HepG2 (cell line): ENCODE measurements at places on chromosomes 7 and 10.

- DNase-seq: peak; percentile 62
Measured at GRCh38 chr10:5584895-5585516, 60.2 kb downstream of the CALML3 start.

GRCh38 chr10:29749150-29749549, 114.4 kb upstream of the SVIL start:
- DNase-seq: no peak

DNA sequence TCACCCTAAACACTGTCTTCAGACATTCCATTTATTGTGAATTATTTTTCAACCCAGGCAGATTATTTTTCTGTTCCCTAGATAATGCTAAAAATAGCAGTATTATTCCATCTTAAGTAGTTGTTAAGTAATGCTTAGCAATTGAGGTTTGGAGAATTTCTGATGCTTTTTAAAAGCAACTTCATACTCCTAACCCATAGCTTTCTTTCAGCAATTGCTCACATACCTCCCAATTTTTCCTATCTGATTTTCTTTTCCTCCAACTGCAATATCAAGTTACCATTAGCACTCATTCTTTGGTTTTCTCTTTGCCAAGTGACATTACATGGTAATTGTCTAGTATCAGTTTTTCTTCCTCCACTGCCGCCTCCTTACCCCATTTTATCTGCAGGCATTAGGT, 104.7 kb downstream of the GPR85 start:
- no peak for DNase-seq

- DNase-seq: no peak
Measured at GRCh38 chr7:1269336-1269890, 36.7 kb downstream of the UNCX start.

GRCh38 chr7:125074141-125074540, 144.5 kb upstream of the POT1 start:
- no peak for DNase-seq

- no peak for DNase-seq
Measured at GRCh38 chr7:30020535-30020934, 6.0 kb downstream of the FKBP14 start.

- no peak for DNase-seq
Measured at GRCh38 chr7:69692611-69693010, 94.3 kb downstream of the AUTS2 start.

GRCh38 chr10:11303361-11304170, 285.9 kb downstream of the CELF2 start:
- no peak for DNase-seq

- no peak for DNase-seq
Measured at GRCh38 chr7:142434666-142435167, 176.9 kb upstream of the PRSS58 start.

DNA sequence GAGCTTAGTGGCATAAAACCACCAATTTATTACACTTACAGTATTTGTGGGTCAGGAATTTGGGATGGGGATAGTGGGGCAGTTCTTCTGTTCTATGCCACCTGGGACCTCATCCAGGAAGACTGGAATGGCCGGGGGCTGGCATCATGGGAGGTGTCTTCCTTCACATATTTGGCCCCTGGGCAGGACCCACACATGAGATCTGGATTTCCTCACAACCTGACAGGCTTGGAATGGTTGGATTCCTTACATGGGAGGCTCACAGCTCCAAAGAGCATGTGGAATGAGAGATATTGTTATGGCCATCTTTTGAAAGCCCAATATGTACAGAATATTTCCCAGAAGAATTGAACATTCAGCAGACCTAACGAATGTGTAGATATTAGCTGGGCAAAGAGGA, 21.9 kb downstream of the LSMEM1 start:
- DNase-seq: no peak

GRCh38 chr7:17408904-17409290, 110.4 kb downstream of the AHR start:
- DNase-seq: no peak

GRCh38 chr10:94443047-94443446, 40.7 kb downstream of the TBC1D12 start:
- DNase-seq: no peak

DNA sequence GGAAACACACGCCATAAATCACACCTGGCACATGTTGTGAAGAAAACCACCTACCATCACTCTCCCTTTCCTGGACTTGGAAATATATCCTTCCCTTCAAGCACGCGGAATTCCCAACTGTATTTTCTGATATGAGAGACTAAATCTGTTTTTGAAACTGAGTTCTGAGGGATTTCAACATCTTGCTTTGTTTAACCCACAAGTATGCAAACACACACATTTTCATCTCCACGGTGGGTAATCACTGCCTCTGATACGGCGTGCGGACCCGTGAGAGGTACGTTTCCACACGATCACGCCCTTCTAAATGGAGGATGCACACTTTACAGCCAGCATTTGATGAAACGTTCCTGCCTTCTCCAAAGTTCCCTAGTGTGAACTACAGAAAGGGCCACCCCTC, 83.4 kb downstream of the ZRANB1 start:
- no peak for DNase-seq

GRCh38 chr7:4661871-4662270, 20.2 kb upstream of the FOXK1 start:
- no peak for DNase-seq

DNA sequence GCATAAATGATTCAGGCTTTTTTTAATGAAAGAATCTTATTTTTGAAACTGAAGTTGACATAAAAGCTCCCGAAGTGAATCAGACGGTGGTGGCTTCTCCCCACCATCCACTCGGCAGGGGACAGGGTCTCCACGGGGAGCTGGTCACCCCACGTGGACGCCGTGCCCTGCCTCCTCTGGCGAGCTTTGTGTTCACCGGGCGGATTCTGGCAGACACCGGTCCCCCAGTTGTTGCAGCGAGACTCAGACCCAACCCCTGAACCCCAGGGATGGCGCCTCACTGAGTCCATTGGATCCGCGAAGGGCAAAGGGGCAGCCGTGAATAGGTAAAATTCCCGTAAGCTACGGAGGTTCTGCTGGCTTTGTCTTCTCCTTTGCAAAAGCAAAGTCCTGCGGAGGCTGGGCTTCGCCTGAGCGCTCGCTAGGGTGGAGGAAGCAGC, 38.4 kb downstream of the PTPRN2 start:
- no peak for DNase-seq

DNA sequence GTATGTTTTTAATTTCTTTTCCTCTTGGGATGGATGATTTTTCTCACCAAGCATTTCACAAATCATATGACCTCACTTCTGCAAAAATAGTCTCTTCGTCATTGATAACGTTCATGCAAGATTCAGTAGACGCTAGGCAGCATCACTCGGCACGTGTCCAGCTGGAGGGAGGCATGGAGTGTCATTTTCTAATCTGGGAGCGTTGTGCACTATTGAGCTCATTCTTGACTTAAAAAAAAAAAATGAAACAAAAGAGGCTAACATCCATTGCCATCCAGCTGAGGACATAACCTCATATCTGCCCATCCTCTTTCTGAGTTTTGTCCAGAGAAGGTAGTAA, 56.2 kb downstream of the COL17A1 start:
- no peak for DNase-seq

DNA sequence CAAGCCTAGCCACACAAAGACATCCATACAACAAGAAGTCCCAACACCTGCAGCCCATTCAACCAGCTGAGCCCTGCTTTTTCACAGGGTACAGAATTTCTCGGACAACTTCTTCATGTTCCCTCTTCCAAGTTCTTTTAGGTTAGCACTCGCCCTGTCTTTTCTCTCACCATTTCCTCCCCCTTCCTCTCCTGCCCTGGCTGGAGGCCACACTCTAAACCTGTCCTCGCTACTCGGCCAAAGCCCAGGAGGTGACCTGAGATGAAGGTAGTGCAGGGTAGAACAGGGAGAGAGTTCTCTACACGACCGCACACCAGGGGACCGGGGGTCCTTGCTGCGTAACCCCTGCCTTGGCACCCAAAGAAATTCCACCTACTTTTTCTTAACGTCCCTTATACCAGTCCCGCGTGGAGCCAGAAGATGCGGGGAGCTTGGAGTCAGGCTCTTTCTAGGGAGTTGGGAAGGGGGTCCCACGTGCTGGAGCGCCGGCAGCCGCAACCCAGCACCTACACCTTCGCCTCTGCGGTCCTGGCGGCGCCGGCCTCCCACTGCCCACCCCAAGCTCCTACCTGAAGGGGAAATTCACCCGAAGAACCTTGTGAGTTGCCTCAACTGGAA, 16.0 kb upstream of the DLX6 start:
- DNase-seq: no peak

- DNase-seq: no peak
Measured at GRCh38 chr7:158894825-158895224, 38.5 kb downstream of the DYNC2I1 start.

DNA sequence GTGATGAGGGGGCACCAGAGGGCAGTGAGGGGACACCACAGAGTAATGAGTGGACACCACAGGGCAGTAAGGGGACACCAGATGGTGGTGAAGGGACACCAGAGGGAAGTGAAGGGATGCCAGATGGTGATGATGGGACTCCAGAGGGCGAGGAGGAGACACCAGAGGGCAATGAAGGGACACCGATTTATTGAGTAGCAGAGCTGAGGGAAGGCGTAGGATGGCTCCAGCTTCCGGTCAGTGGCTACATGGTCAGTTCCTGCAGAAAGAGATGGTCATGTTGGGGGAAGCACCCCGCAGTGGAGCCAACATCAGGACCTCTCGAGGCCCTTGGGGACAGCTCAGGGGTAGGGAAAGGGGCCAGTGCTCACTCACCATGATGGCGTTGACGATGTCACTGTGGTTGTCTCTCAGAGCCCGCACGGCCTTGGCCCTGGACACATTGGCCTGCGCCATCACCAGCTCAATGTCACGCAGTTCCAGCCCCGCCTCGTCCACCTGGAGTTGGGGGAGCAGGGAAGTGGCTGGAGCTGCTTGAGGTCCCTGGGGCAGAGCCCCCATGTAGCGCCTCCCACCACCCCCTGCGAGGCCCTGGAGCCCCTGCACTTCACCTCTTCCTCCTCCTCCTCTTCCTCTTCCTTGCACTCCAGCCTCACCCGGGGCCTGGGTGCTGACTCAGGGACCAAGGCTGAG, 8.4 kb downstream of the NACAD start:
- DNase-seq: no peak

GRCh38 chr7:100568176-100568895, 5.4 kb downstream of the SAP25 start:
- peak; percentile 93 for DNase-seq

GRCh38 chr7:45027774-45028114, 27.7 kb downstream of the CCM2 start:
- DNase-seq: no peak

- DNase-seq: no peak
Measured at GRCh38 chr7:18390535-18390907, 105.0 kb upstream of the HDAC9 start.

DNA sequence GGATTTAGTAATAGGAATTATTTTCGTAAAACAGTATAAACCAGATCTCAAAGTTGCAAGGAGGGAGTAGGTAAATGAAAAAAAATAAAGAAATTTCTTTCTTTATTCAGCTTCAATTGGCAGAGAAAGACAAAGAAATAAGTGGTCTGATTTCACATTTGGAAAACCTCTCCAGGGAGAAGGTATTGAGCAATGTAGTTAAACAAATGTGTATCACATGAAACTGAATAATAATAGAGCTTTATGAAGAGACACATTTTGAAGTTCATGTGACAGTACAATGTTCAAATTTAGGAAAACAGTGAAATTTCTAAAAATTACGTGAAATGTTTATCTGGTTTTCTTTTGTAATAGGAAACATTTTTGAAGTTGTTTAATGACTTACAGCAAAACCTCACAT, 63.0 kb downstream of the TAX1BP1 start:
- DNase-seq: peak; percentile 12

- DNase-seq: no peak
Measured at GRCh38 chr10:47036771-47037170, 125.5 kb downstream of the PTPN20 start.

- DNase-seq: peak; percentile 16
Measured at GRCh38 chr7:136009488-136010079, 32.4 kb upstream of the MTPN start.

DNA sequence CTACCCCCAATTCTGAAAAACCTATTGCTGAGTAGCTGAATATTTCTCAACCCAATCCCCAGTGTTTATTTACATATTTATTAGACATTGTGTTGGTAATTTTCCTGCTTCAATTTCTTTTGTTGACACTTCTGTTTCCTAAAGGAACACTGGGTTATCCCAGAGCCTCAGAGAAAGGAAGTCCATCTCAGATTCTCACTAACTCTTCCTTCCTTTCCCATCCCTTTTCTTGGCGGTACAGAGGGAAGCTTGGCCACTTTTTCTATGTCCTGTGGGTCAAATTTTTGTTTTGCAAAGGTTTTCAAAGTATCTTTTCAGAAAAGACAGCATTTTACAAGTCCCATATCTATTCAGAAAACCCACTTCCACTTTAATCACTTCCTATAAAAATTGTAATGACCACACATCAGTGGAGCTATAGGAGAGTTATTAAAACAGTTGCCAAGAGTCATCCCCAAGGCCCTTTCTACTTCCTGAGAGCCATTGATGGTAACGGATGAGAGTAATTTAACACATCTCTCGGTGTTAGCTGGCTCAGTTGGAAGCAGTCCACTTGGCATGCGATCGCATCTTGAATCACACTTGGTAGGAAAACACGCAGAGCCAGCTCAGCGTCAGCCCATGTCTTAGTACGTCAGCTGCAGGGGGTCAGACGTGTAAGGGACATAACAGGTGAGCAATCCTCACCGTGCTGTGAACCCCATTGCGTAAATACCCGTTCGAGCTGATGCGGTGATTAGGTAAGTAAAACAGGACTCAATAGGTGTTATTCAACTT, 231.1 kb upstream of the ADARB2 start:
- DNase-seq: no peak

DNA sequence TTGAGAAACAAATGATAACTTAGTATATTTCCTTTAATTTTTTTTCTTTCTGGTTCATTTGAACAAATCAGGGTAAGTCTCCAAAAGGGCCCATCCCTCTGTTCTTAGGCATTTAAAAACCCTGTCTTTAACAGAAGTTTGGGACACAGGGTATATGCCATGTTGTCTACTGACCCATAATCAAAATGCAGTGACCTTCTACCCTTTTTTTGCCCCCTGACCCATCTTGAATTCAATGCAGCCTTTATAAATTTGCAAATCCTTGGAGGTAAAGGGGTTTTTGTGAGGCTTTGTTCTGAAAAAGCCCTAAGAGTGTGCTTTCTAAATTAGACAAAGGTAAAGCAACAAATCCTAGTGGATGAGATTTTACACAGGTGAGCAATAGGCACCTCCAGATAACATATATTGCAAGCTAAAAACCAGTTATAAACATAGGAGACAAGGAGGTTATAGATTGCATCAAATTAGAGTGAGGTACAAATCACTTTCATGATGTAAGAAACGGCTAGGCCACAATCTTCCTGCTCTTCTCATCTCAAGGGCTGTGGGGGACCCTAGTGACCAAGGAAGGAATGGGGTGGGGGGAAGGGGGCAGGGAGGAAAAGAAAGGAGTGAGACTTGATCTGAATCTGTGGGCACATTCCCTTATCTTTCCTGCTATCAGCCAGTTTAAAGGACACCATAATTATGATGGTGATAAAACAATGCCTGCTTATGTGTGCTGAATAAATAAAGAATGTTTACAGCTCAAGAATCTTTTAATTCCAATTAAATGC, 2.7 kb downstream of the SKIDA1 start:
- no peak for DNase-seq

- DNase-seq: no peak
Measured at GRCh38 chr7:39130857-39131526, 153.3 kb downstream of the POU6F2 start.

GRCh38 chr10:93006435-93007039, 54.1 kb upstream of the CYP26C1 start:
- DNase-seq: peak; percentile 43
